NCI-H446 treated with DMSO at 0.1 percent for 48 hours (cell line): ENCODE measurements at places on chromosomes 3 and 15.

DNA sequence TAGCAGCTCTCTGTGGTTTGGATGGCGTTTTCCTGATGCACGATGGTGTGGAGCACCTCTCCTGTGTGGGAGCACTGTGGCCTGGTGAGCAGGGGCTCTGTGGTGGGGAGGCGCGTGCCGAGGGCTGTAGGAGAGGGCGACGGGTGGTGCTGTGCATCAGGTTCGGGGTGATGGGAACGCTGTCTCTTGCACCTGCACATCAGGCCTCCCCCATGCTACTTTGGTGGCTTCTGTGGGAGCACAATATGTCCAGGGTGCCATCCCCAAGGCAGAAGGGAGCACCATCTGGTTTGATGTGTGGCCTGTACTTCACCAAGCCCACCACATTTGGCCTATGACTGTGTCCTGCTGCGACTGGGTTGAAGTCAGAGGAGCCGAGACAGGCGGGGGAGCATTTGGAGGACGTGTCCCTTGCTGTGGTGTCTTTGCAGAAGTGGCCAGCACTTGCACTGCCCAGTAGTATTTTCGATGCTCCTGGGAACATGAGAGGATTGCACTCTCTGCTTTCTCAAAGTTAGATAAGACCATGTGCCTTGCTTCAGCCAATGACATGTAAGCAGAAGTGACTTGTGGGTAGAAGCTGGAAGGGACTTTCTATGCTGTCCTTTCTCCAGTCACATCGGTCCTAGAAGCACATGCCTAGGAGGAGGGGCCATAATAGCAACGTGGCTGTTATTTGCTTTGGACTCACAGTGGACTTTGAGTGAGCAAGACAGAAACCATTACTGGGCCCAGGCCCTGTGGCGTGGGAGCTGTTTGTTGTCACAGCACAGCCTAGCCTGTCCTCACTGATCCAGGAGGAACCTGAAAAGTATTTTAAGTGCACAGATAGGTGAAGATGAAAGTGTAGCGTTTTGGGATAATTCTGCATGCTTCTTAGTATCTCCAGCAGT lies 72.1 kb downstream of the APBA2 start:
- no peak for DNase-seq

- DNase-seq = no peak
Measured at GRCh38 chr15:23629234-23629805, 18.3 kb downstream of the MAGEL2 start.

GRCh38 chr3:144544871-144545270 lies 573.2 kb downstream of the DIPK2A start:
- DNase-seq = no peak

DNA sequence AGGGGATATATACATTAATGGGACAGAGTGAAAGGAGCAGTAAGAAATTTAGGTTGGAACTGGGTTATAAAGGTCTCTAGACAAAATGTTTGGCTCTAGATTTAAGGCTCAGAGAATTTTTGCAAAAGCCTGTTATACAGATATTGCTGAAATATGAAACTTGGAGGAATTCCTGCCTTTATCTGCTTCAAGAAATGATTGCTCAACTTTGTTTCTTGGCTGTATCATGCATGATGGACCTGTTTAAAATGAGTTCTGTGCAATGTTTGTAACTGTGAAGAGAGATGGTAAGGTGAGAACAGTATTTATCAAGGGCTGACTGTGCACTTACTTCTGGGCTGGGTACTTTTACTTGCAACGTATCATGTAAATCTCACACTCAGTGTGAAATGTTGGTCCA lies 3.3 kb downstream of the CRYBG3 start:
- DNase-seq = no peak

DNA sequence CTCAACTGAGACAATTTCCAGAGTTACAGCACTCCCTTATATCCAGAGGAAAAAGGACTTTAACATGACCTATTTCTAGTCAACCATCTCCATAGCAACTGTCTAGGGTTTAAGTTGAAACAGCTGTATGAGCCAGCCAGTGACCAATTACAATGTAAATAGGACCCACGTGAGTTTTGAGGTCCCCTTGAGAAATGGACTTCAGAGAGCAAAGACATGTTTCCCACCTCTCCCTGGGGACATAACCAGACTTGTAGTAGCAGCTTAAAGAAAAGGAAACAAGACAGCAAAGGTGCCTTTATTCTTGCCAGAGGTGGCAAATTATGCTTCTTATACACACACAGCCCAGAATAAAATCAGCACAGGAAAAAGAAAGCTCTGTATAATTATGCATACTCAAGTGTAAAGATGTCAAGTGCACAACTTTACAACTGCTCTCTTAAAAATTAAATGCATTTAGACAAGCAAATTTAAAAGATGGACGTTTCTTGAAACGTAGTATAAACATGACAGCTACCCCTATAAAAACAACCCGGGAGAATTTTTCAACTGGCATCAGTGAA lies 40.2 kb downstream of the SUMF1 start:
- DNase-seq = no peak

DNA sequence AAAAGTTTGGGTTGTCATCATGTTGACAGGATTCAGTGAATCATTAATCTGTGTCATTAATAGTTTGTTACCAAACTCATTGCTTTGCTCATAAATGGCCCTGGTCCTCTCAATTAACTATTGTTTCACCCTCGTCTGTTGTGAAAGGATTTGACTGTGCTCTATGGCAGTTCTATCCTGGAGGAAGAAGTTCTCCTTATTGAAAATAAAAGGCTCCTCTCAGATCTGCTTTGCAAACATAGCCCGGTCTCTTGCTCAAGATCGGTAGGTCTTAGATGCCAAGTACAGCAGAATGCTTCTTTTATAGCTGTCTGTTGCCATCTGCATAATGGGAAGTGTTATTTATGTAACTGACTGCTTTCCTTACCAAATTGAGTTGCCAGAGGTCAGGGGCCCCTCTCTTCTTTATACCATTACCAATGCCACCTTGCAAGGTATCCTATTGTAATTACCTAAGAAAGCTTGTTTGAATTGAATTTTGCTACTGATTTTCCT lies 146.5 kb downstream of the EBLN2 start:
- no peak for DNase-seq

- no peak for DNase-seq
Measured at GRCh38 chr3:197425485-197426120, 127.2 kb upstream of the DLG1 start.

GRCh38 chr3:1346386-1346785 lies 253.6 kb downstream of the CNTN6 start:
- no peak for DNase-seq

DNA sequence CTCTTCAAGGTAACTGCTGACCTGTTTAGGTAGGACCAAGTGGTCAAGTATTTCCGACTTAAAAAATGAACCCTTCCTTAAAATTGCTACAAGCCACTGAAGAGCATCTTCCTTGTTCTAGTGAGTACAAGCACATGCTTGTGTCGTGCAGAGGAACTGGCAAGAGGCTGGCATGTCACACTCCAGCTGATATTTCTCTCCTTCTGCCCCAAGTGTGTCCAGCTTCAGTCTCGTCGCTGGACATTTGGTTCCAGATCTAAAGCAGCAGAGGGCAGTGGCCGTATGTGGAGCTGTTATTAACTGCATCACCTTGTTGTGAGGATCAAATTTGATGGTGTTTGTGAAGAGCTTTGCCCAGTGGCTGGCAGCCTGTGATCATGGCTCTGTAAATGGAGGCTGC lies 10.0 kb downstream of the RBP2 start:
- no peak for DNase-seq

GRCh38 chr3:135215516-135215915 lies 420.5 kb downstream of the EPHB1 start:
- no peak for DNase-seq

DNA sequence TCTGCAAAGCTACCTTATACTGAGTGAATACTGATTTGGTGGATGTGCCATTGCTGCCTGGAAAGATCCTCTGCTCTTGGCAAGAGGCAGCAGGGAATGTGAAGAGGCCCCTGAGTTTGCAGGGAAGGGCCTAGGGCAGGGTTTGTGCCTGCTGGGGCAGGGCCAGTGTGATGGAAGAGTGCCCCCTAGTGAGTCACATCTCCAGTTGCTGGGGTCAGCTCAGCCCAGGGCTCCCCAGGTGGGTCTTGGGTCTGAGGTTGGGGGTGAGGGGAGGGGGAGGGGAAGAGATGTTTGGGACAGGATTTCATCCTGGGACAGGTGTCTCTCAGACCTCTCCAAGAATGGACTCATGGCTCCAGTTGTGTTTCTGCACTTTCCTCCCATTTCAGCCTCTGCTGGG lies 4.1 kb upstream of the AMOTL2 start:
- DNase-seq = no peak

DNA sequence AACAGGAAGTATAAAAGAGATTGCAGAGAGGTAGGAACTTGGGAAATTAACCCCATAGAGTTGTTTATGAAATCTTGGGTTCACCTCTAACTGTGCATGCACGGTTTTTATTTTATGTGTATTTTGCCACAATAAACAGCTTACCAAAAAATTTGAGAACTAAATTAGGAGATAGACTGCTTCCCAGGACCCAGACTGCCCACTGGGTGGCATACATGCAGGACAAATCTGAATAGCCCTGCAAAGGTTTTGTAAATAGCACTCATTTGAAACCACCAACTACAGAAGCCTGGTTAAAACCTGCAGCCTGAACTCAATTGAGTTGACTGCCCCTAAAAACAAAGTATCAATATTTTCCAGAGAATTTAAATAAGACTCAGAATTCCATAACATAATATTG lies 96.4 kb upstream of the SLCO2A1 start:
- DNase-seq = no peak

DNA sequence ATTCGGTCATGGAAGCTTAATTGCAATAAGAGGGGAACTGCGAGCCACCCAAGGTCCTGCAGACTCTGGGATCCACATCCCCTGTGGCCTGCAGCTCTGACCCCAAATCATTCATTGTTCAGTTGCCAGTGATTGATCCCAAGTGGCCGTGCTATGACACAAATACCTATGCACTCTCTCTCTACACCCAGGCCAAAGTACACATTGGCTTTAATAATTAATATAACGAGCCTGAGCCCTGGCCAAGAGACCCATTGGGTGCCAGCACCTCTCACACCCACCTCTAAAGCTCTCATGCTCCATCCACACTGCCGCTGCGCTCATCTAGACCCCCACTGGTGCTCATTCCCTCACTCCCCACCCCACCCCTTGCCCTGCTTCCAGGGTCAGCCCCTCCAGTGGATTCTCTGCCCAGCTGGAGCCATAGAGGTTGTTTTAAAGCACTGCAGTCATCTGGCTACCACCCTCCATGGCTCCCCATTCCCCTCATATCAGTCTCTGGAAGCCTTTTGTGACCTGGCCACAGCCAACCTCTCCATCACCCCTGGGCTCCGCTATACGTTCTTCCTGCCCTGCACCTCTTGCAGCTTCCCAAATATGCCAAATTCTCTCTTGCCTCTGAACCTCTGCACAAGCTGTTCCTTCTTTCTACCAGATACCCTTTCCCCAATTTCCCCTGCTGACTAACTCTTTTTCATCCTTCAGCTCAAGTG lies 37.7 kb upstream of the SLC6A6 start:
- no peak for DNase-seq

DNA sequence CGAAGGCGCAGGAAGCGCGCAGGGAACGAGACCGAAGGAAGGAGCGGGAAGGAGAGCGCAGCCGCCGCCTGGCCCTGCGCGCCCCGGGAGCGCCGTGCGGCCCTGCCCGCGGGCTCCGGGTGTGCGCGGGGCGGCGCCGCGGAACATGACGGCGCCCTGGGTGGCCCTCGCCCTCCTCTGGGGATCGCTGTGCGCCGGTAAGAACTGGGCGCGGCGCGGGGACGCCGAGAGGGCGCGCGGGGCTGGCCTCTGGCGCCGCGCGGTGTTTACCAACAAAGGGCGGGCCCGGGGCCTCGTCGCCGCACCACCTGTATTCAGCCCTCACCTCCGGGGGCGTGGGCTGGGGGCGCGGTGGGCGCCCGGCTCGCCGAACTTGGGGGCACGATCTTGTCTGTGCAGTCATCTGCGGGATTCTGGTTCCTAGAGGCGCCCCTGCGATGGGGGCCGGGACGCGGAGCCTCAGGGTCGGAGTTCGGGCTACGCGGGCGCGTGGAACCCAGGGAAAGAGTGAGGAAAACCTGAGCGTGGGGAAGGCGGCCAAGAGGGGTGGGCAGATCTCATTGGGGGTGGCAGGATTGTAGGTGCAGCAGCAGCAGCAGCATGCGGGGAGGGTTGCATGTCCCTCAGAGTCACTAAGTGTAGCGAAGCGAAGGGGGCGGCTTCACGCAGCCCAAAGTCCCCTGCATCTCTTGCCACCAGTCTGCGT lies 641 bp downstream of the ACVR2B start:
- DNase-seq = no peak

DNA sequence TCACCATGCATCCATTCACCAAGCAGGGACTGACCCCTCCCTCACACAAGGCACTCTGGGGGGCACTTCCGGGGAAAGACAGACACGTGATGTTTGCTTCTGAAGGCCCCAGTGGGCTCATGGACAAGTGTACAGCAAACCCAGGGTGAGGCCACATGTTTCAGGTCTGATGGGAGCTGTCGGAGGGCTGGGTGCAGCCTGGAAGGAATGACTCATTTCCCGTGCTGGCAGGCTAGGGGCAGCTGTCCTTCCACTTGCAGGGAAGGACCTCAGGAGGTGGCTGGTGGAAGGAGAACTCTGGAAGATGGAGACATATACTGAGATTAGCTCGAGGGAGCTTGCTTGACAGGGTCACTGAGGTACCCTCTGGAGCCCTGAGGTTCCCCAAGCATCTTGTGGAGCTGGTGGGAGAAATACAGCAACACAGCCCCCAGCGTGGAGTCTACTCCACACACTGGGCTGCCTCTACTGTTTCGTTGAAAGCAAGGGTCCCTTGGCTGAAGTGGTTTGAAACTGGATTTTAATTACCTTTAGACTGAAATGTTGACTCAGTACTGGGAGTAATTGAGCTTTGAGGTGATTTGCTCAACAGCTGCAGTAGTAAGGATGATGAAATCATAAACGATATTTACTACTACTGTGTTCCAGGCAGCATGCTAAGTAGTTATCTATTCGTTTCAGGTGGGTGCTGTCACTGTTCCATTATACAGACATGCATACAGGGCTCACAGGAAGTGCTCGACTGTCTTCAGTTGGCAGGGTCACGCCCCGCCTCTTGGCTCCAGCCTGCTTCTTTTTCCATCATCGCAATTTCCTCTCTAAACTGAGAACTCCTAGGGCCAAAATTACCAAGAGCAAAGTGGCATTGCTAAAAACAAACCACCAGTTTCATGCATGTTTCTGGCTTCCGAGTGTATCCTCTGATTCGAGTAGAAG lies 230.4 kb downstream of the ADAMTS17 start:
- DNase-seq = no peak

GRCh38 chr15:44781128-44781810 lies 44.9 kb downstream of the TRIM69 start:
- no peak for DNase-seq

- DNase-seq = no peak
Measured at GRCh38 chr15:61522411-61522810, 293.3 kb upstream of the RORA start.

DNA sequence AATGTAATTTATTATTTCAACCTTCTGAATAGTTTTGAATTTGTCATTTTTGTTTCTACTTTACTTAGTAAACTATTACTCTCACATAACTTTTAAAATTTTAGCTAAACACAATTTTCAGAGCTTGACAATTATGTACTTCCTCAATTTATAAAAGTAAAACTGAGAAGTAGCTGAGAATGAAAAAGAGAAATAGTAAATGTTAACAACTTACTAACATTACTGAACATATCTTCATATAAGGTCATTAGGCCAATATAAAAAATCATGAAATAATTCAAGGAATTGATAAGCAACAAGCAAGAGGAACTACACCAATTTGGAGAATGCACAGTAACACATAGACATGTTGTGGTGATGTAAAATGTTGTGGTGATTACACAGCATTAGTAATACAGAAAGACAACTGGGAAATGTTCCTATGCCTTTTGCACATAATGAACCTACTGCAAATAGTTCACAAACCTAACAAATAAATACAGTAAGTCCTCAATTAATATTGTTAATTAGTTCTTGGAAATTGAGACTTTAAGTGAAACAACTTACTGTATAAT lies 137.9 kb downstream of the CBLB start:
- no peak for DNase-seq
